Naive thymus-derived CD4-positive, alpha-beta T cell (primary cell): ENCODE measurements at places on chromosomes 3 and 15. TPM values are rescaled to one million over a fixed set of nuclear protein-coding genes. Genes with fewer than 3 reads are reported as not detected.

GRCh38 chr3:116474801-116475200, 29.5 kb upstream of the LSAMP start:
- no peak for DNase-seq

- DNase-seq = no peak
Observed at GRCh38 chr3:60839246-60839645, 412.0 kb downstream of the FHIT start.

- DNase-seq = no peak
Observed at GRCh38 chr3:176037636-176038035, 1159.6 kb downstream of the TBL1XR1 start.

DNA sequence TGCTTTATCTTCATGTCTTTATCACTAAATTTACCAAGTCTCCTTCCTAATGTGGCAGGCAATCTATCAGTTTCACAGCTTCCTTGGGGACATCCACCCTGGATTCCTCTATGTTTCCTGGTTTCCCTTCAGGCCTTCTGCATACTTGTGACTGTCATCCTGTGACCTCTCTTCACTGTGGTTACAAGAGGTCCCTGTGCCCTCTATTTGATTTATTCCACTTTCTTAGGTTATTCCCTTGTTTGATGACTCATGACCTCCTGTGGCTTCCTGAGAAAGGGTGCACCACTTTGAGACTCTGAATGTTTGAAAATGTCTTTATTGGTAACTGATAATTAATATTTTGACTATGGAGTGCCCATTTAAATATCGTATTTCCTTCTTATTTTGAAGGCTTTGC, 60.5 kb upstream of the KY start:
- no peak for DNase-seq

DNA sequence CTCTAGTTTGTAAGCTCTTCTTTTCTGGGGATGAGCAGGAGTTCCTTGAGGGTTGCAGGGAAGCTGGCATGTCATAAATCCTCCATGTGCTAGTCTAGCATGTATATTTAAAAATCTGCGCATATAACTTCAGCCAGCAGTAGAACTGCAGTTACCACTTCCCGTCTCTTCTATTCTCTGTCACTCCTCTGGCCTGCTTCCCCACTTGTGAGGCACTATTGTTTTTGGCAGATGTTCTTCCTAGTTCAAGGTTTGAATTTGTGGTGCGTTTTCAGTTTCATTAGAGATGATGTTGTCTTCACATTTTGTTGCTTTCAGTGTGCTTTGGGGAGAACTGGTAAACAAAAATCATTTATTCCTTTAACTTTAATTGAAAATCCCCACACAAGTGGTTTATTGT, 169.1 kb upstream of the ZPLD1 start:
- no peak for DNase-seq

GRCh38 chr3:154780263-154780662, 299.9 kb upstream of the MME start:
- no peak for DNase-seq

- DNase-seq = no peak
Observed at GRCh38 chr3:37511463-37511920, 337.1 kb upstream of the LRRFIP2 start.

DNA sequence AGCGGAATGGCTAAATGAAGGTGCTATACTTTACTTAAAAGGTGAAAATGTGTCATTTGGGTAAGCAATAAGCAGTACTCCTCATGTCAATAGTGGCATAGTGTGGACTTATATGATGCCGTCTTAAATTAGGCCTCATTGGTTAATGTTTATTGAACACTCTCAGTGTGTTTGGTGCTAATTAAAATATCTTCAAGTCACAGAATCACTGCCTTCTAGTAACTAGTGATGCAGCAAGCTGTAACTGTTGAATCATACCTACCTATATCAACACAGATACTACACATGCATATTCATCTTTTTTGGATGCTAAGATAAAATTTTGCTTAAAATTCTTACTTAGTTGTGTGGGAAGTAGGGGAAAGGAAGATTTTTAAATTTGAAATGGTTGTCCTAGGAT, 30.7 kb downstream of the ARHGAP31 start:
- no peak for DNase-seq

- DNase-seq = no peak
Observed at GRCh38 chr15:45586125-45586524, 1.1 kb upstream of the BLOC1S6 start.

- DNase-seq = no peak
Observed at GRCh38 chr3:185988080-185988815, 50.4 kb upstream of the TRA2B start.

DNA sequence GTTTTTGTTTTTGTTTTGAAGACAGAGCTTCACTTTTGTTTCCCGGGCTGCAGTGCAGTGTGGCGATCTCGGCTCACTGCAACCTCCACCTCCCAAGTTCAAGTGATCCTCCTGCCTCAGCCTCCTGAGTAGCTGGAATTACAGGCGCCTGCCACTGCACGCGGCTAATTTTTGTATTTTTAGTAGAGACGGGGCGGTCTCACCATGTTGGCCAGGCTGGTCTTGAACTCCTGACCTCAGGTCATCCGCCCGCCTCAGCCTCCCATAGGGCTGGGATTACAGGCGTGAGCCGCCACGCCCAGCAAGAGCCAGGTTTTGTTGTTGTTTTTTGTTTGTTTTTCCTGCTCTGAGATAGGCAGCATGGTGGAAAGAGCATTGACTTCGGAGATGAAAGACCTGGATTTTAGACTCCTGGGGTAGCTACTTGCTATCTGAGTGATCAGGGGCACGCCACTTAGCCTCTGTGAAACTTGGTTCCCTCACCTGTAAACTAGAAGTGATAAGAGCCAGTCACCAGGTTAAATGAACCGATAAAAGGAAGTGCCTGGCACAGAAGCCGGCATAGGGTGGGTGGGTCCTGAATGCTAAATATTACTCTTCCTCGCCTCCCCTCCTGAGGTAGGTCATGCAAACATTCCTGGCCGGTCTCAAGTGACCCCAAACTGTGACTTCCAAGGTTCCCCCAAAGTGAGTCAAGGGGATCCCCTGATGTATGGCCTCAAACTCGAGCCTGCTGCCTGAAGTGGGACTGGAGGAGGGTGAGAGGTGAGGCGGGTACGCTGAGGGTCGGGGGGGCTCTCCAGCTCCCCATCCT, 62.9 kb upstream of the MCF2L2 start:
- no peak for DNase-seq

DNA sequence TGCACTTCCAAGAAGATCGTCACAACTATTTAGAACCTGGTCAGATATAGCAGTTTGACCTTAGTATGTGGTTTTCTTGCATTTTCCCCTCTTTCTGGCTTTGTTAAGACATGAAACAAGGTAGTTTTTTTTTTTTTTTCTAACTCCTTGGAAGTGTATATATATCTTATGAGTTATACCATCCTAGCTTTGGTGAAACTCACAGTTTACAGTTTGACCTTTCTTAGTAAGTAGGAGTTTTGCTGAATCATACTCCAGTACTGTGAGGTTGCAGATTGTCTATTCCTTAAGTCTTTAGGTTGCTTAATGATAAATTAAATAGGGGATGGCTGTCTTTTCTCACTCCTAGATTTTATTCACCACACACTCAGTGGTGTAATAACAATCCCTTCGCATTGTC, 325.0 kb downstream of the RBMS3 start:
- no peak for DNase-seq

- DNase-seq = no peak
Observed at GRCh38 chr15:72404356-72404755, 6.3 kb downstream of the TMEM202 start.

GRCh38 chr3:149867563-149867962, 54.5 kb downstream of the RNF13 start:
- DNase-seq = no peak

DNA sequence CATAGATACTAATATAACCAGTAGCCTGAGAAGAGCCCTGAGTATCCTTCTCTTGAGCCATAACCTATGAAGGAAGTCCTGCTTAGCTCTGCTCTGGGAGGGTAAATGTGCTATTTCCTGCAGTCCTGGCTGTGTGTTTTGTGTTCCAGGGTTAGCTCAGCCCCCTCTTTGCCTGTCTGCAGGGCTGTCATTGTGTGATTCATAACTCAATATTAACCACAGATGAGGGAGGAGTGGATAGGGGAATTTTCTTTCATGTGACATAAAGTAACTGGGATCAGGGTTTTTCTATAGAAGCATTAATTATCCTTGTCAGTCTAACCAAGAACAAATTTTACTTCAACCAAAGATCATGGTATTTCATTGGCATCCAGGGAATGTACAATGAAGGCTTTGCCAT, 183.3 kb upstream of the ZBTB20 start:
- no peak for DNase-seq

- no peak for DNase-seq
Observed at GRCh38 chr3:70951316-70951715, 632.2 kb downstream of the FOXP1 start.

DNA sequence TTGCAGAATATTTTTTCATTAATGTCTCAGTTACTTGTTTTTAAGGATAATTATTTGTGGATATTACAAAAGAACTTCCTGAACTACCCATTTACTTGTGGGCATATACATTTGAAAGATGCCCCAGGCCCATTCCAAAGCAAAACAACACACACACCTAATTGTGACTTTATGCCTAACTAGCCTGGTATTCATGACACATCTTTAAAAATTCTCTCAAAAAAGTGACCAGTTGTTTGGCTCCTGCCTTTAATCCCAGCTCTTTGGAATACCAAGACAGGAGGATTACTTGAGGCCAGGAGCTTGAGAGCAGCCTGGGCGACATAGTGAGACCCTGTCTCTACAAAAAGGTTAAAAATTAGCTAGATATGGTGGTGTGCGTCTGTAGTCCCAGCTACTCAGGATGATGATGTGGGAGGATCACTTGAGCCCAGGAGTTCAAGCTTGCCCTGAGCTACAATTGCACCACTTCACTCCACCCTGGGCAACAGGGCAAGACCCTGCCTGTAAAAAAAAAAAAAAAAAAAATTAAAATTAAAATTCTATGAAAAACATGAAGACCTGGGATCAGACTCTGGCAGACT, 51.7 kb upstream of the SLC4A7 start:
- DNase-seq = no peak

- DNase-seq = no peak
Observed at GRCh38 chr15:98909968-98910885, 97.4 kb downstream of the PGPEP1L start.

GRCh38 chr15:83178869-83179325, 28.7 kb downstream of the HDGFL3 start:
- no peak for DNase-seq

GRCh38 chr3:57077630-57078343, 17.3 kb downstream of the SPATA12 start:
- DNase-seq = no peak

DNA sequence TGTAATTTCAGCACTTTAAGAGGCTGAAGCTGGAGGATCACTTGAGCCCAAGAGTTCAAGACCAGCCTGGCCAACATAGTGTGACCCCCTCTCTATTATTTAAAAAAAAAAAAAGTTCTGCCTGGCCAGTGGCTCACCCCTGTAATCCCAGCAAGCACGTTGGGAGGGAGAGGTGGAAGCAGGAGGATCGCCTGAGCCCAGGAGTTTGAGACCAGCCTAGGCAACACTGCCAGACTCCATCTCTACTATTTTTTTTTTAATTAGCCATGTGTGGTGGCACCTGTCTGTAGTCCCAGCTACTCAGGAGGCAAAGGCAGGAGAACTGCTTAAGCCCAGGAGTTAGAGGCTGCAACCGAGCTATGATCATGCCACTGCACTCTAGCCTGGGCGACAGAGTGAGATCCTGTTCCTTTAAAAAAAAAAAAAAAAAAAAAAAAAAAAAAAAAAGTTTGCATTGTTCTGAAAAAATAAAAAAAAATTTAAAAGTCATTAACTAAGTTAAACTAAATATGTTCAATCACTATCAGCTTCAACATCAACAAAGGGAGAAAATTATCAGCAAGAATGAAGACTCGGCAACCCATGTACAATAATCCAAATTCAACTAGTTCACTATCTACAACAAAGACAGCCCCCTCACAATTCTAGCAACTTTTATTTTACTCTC, 1.9 kb downstream of the RAF1 start:
- peak; percentile 11 for DNase-seq

DNA sequence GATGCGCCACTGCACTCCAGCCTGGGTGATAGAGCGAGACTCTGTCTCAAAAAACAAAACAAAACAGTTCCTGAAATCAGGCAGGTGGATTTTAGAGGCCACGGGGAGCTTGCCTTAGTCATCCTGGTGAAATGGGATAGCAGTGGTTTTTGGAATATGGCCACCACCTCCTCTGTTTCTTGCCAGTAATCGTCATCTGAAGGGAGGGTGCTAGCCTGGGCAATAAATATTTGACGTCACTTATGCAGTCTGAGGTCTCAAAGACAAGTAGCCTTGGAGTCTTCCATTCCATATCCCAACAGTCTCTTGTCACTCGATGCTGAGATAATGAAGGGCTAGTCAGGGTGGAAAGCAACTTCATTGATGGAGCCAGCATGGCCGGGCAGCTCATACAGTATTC, 55.2 kb downstream of the KCNAB1 start:
- DNase-seq = no peak

DNA sequence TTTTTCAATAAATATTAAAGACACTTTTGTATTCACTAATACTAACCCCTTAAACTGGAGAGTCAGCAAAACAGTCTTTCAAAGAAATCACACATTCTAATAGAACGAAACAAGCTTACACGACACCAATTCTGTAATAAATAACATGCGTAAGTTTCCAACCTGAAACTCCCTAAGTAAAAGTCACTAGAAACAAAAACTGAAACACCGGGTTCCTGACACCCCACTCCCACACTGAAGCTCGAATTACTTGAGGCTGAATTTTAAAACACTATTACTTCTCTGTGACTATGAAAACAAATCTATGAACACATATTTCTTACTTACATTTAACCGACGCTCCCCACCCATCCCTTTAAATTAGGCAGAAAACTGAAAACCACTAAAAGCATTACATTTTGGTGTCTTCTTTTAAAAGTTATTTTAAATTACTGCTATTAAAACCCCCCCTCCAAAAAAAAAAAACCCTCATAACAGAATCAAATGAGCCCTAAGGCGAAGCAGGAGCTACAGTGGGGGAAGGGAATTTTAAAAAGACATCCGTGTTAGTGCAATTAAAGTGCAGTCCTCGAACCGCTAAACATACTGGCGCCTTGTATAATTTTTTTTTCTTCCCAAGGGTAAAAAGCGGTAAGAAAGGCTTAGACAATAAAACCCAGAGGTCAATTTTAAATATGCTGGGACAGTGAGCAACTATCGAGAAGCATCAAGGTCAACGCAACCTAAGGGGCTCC, 878 bp downstream of the SPPL2A start:
- peak; percentile 22 for DNase-seq

TGM4 gene
- not detected for total RNA-seq

TPRA1 gene
- 24.5 TPM for total RNA-seq

CFAP20DC gene
- total RNA-seq = not detected

CILP gene
- total RNA-seq = 0.49 TPM

TMEM212 gene
- total RNA-seq = not detected

ADAMTS17 gene
- total RNA-seq = 3.2 TPM

ITGA11 gene
- total RNA-seq = 0.03 TPM

BCL2A1 gene
- 119 TPM for total RNA-seq

PYGO1 gene
- total RNA-seq = not detected
